HT1080 (cell line): ENCODE measurements at places on chromosomes 7 and 10.

GRCh38 chr10:84344526-84344925 lies 16.1 kb downstream of the CCSER2 start:
- DNase-seq = no peak

DNA sequence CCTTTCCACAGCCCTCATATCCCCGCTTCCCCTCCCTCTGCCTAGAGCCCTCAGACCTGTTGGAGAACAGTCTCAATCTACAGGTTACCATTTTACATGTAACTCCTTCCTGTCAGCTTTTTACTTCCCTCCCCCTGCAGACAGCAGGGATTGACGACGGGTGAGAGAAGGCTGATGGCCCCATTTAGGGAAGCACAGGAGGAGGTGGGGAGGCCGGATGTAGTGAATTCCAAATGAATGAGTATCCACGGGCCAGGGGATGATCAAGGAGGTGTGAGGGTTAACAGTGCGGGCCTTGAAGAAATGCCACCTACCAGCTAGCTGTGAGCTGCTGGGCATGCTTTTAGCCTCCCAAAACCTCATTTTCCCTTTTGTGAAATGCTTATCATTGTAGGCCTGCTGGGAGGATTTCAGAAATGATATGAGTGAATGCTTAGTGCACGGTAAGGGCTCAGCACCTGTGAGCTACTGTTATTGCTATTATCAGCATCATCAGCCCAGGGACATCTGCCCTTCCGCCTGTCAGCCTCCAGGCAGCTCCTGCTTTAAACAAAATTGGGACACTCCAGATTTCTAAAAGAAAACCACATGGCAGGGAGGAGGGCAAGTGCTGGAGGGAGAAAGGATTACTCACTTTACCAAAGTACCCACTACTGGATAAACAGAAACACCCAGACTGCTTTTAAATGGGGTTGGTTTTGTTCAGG lies 6.5 kb upstream of the NANOS1 start:
- DNase-seq = peak; percentile 87

DNA sequence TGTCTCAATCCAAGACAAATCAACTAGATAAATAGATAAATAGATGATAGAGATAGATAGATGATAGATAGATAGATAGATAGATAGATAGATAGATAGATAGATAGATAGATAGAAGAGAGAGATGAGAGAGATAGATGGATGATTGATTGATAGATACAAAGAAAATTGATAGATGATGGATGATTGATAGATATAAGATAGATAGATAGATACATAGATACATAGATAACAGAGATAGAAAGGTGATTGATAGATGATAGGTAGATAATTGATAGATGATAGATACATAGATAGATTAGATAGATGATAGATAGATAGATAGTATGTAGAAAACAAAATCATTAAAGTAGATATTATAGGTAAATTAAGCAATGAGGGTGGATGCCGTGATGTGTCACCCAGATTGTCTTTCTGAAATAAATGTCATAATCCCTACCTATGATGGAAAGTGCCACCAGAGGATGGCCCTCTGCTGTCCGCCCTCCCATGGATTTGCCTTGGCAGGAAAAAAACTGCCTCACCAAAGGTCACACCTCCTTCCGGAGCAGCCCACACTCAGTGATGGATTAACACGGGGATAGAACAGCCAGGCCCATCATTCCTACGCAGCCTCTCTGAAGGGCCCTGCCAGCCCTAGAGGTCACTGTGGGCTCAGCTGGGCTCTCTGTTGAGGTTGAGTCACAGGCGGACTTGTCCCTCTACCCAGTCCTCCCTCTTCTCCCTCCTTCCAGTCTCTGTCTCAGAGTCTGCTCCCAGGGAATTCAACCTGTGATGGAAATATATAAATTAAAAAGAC lies 50.8 kb downstream of the KCNH2 start:
- peak; percentile 33 for DNase-seq

- peak; percentile 34 for DNase-seq
Measured at GRCh38 chr10:72242675-72243074, 26.6 kb upstream of the ASCC1 start.

DNA sequence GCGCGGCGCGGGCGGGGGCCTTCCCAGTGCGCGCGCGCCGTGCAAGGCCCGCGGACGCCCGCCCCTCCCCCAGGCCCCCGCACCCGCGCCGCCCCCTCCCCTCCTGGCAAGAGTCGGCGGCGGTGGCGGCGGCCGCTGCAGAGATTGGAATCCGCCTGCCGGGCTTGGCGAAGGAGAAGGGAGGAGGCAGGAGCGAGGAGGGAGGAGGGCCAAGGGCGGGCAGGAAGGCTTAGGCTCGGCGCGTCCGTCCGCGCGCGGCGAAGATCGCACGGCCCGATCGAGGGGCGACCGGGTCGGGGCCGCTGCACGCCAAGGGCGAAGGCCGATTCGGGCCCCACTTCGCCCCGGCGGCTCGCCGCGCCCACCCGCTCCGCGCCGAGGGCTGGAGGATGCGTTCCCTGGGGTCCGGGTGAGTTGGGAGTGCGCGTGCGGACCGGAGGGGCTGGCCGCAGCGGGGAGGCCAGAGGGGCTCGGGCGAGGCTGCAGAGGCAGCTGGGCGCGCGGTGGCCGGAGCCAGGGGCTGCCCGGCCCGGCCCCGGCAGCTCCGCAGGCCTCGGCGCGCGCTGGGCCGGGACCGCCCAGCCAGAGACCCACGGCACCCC lies at the start of gene BMPR1A:
TSS of gene BMPR1A (plus strand) at position 109 of the 602 bp plus-strand sequence. CDS start 119,400 bp downstream, outside the sequence.
- DNase-seq = no peak

GRCh38 chr10:36779238-36779846 lies 346.1 kb upstream of the ANKRD30A start:
- DNase-seq = peak; percentile 76

DNA sequence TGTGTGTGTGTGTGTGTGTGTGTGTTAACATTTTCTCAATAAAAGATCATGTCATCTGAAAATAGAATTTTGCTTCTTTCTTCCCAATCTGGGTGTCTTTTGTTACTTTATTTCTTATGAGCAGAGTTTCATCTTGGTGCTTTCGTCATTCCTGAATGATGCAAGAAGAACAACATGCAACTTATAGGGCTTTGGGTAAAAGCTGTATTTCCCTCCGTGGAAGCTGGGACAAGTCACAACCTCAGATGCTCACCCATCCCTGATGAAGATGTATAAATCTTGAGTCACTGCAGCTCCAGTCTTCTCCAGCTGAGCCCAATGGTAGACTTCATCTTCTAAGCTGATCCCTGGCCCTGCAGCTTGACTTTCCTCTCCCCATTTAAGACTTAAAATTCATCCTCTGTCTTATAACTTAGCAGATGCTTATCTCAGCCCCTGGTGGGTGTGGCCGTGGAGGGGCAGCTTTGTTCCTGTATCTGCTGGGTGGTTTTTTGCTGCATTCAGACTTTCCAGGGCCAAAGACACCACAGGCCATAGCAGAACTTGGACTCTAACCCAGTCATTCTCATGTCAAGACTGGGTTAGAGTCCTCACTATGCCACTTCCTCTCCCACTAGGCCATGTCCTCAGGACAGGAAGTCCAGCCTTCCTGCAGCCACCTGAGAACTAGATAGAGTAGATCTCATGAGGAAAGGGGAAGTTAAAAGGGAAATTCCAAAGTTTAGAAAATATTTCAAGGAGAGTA lies 356.4 kb downstream of the TNS3 start:
- DNase-seq = no peak

DNA sequence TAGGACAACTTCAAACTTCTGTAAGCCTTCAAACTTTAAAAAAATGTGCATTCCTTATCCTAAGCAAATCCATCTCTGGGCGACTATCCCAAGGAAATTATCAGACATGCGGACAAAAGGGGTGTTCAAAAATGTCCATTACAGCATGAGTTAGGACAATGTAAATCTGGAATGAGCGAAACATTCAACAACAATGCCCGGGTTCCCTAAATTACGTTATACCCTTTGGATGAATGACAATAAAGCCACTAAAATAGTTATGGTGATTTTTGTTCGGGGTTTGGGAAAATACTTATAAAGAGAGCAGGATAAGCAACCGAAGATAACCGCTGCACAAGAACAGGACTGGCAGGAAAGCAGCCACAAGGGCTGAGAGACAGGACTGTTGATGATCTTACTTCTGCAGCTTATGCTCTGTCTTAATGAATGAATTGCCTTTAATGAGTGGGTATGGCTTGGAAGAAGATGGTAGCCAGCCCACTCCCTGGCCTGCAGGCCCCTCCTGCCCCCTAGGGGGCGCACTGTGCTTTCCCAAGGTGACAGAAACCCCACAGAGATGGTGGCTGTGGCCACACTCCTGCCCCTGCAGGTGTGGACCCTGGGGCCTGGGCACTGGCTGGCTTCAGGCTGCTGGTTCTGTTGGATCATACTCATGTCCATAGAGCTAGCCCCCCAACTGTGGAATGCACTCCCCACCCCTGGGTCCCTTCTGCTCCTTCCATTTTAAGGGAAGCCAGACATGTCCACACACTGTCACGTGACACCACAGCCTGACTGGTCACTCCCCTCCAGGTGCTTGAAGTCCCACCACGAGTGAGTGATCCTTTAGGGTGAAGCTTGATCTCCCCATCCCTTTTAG lies 45.0 kb downstream of the ZCCHC24 start:
- DNase-seq = no peak

DNA sequence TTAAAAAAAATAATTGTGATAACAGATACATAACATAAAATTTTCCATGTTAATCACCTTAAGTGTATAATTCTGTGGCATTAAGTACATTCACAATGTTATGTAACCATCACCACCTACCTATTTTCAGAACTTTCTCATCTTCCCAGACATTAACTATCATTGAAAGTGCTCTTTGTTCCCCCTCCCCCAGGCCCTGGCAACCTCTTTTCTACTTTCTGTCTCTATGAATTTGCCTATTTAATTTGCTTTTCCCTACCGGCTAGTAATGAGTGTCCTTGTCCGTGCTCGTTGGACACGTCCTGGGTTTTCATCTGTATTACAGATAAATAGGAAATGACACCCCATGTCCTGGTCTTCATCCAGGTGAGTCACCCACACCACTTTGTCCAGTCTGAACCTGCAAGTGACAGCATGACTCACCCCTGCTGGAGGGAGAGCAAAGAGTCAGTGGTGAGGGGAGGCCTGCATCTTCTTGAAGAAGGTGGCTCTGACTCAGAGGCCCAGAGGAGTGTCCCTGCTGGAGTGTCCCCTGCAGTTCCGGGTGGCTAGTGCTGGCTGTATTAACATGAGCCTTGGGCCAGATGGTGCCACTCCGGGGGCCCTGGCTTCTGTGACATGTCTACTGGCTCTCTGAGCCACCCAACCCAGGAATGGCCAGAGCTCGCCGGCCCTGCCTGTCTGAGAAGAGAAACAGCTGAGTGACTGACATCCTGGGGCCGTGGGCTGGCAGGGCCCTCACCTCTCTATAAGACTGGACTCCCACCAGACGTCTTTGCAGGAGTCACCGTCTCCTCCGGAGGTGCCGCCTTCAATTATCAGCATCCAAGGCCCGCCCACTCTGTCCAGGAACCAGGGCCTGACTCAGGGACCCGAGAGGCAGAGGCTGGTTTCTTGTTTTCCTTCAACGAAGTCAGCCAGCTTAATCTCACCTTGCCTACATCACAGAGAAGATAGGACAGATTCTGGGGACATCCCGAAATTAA lies 503.2 kb upstream of the MKI67 start:
- peak; percentile 92 for DNase-seq

- DNase-seq = peak; percentile 22
Measured at GRCh38 chr7:14521183-14521582, 381.4 kb downstream of the DGKB start.

DNA sequence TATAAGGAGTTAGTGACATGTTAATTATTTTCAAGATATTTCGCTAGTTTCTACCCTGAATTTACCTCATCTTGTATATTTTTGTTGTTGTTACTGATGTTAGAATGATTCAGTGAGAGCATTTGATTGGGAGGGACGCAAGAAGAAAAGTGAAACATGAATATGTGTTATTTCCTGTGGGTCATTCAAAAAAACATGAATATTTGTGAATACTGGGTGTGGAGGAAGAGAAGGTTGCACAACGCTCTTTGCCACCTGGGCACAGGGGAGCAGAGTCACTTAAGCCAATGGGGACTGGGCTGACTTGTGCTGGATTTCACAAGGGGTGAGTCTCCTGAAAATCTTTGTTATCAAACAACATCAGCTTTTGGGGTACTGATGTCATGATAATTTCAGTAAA lies 39.5 kb downstream of the AGK start:
- no peak for DNase-seq

DNA sequence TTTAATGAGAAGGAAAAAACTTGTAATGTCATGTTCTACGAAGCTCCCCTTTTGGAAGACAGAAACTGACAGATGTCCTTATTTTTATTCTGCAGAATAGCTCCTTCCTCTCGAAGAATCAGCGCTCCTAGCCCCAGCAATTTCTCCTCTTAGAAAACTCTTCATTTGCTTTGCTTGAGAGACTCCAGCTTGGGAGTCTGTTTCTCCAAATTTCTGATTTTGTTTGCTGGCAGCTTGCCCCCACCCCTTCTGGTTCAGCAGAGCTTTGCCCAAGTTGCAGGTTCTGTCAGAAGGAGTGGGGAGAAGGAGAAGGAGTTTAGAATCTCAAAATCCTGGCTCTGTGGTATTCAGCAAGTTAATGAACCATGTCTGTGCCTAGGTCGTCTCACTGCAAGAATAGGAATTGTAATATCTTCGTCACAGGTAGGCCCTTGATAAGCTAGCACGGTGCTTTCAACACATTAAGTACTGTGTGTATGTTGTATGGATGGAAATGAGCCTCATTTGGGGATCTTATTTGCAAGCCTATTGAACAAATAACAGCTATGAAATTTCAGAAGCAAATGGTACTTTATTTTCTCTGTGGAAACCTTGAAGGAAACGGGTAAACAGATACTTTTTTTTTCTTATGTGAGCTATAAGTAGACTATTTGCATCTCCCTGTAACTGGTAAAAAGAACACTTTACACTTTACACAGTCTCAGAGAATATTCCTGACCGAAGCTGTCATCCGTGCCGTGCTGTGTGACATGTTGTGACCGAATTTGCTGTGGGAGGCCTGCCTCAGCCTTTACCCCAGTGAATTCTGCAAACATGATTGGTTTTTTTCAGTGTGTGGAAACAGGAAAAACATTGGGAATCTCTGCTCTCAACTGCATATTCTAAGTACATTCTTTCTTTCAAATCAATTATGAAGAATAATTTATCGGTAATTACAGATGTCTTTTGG lies 290.9 kb downstream of the CAMK1D start:
- DNase-seq = no peak

- DNase-seq = no peak
Measured at GRCh38 chr7:69020536-69020935, 577.7 kb upstream of the AUTS2 start.

DNA sequence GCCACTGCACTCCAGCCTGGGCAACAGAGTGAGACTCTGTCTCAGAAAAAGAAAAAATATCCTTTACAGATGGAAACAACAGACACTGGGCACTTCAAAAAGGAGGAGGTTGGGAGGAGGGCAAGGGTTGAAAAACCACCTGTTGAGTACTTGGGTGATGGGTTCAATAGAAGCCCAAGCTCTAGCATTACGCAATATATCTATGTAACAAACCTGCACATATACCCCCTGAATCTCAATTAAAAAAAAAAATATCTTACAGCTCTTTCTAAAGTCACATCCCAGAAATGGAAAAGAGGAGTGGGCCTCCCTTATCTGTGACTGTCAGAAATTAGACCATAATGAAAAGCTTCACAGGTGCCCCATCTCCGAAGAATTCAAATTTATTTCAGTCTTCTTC lies 12.1 kb downstream of the VIM start:
- DNase-seq = no peak
